ENCODE measurements at places on chromosomes 2 and 18. TPM values are rescaled to one million over a fixed set of nuclear protein-coding genes. Genes with fewer than 3 reads are reported as not detected.

Gene APOB
- total RNA-seq = not detected

Gene SGPP2
- 53.7 TPM for total RNA-seq

Gene ARPC2
- 219 TPM for total RNA-seq

Gene RIT2
- not detected for total RNA-seq

Gene BIN1
- total RNA-seq = 68.3 TPM

Gene RGPD4
- not detected for total RNA-seq

Gene GCA
- total RNA-seq = 31.2 TPM

Gene CPO
- total RNA-seq = 2.1 TPM

Gene MPV17
- 151 TPM for total RNA-seq

Gene CCDC195
- total RNA-seq = not detected

Gene DBI
- total RNA-seq = 48.1 TPM

Gene SKA1
- not detected for total RNA-seq

Gene MAPK4
- 3.5 TPM for total RNA-seq

Gene PLB1
- total RNA-seq = 1.3 TPM

- DNase-seq = no peak
- H3K27me3 ChIP-seq = no peaks in the 10 kb centered on the region
- no peaks in the 10 kb centered on the region for H3K4me1 ChIP-seq
- H3K36me3 ChIP-seq = no peaks in the 10 kb centered on the region
Measured at GRCh38 chr2:19667085-19667484, 234.7 kb downstream of the TTC32 start.

GRCh38 chr2:209629597-209629996 lies 142.0 kb upstream of the UNC80 start:
- no peaks in the 10 kb centered on the region for H3K27me3 ChIP-seq
- no peaks in the 10 kb centered on the region for H3K36me3 ChIP-seq
- no peak overlapping the region for H3K27ac ChIP-seq
- peak; percentile 5 for DNase-seq
- peaks cover 7% of the 10 kb centered on the region for H3K4me1 ChIP-seq
- no peak overlapping the region for H3K4me3 ChIP-seq

DNA sequence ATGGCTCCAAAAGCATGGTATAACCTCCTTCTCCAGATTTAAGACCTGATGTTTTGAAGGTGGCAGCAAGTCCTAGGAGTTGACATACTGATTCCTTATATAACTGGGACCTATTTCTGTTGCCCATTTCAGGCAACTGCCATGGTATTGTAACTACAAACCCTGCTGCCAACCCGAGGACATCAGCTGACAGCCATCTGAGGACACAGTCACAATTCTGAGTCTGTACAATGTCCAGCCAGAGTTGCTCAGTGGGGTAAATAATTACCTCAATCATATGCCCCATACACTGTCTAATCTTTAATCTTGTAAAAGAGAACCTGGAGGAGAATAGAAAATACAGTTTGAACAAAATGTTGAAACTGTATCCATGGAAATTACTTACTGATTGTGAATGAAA lies 8.7 kb upstream of the GAREM2 start:
- no peak for DNase-seq
- H3K27me3 ChIP-seq = no peaks in the 10 kb centered on the region
- no peaks in the 10 kb centered on the region for H3K4me1 ChIP-seq

GRCh38 chr2:33106115-33106514 lies 159.4 kb downstream of the LTBP1 start:
- no peaks in the 10 kb centered on the region for H3K36me3 ChIP-seq
- H3K4me1 ChIP-seq = no peaks in the 10 kb centered on the region
- H3K27ac ChIP-seq = no peak overlapping the region
- no peaks in the 10 kb centered on the region for H3K27me3 ChIP-seq

DNA sequence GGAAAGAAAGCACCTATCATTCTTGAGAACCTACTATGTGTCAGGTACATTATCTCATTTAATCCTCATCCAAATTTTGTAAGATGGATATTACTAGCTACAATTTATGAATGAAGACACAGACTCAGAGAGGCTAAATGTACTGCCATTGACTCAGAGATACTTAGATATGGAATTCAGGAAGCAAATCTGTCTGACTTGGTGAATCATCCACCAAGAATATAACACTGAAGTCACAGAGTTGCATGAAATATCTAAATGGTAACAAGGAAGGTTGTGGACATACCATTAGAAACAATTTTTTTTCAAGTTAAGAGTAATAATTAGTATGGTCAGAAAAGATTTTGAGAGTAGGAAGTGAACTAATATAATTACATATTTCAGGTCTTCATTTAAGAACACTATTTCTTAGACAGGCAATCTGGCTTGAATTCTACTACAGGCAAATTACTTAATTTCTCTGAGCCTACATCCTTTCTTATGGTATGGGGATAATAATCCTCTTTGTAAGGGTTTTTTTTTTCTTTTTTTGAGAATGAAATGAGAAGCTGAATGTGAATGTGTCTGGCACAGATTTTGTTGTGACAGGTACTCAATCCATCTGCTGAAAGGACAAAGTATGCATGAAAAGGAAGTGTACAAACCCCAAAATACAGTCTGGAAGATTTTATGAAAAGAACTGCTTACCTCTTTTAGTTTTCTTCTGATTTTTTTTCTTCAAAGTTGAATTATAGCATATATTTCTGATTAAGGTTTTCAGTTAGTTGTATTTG lies 14.8 kb upstream of the C2orf66 start:
- no peaks in the 10 kb centered on the region for H3K27me3 ChIP-seq
- H3K36me3 ChIP-seq = no peaks in the 10 kb centered on the region
- H3K27ac ChIP-seq = no peak overlapping the region
- no peaks in the 10 kb centered on the region for H3K4me1 ChIP-seq

DNA sequence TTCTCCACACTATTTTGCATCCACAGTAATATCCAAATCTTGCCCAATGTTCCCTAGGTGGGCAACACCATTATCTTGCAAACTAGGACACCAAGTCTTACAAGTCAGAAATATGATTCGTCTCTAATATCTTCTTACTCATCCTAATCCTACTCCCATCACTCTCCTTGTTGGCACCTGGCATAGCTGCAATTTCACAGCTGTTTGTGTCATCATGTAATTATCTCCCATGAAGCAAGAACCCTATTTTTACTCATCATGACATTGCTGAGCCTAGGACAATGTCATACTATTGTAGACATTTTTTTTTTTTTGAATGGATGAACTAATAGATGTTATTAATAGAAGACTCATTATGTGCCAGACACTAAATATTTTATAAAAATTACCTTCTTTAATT lies 91.3 kb upstream of the CCDC141 start:
- H3K4me3 ChIP-seq = no peak overlapping the region
- no peaks in the 10 kb centered on the region for H3K4me1 ChIP-seq
- H3K27ac ChIP-seq = no peak overlapping the region
- H3K27me3 ChIP-seq = no peaks in the 10 kb centered on the region
- no peak for DNase-seq

DNA sequence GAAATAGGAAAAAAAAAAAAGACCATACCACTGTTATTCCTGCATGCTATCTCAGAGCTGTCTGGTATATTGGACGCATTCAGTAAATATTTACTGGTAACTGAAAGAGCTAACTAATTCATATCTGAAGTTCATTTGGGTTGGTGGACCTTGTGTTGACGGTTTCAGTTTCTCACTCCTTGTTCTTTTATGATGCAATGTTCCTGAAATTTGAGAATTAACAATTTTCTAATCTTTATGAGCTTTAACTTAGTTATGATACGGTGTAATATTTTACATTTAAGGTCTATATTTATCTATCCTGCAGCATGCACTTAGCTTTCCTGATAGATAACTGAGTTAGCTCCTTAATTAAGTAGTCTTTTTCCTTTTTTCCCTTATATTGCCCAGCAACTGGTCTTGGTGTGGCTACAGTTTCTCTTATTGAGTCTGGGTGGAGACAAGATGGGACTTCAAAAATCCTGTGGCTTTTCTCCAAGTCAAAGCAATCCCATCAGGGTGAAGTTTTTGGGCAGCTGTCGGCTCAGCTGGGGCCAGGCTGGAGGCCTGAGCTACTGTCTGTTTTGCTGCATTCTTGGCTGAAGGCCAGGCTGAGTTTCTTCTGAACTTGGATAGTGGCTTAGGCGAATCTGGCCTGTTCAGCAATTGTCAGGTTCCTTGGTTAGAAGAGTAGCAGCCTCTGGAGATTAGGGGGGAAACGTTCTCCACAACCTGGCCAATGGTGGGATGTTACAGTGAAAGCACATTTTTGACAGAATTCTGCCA lies 78.4 kb upstream of the MEX3C start:
- H3K27ac ChIP-seq = no peak overlapping the region
- peak; percentile 76 for DNase-seq
- H3K36me3 ChIP-seq = no peaks in the 10 kb centered on the region
- no peaks in the 10 kb centered on the region for H3K27me3 ChIP-seq

- H3K36me3 ChIP-seq = no peaks in the 10 kb centered on the region
- H3K27ac ChIP-seq = peak overlapping the region; percentile 32
- peaks cover 32% of the 10 kb centered on the region for H3K4me1 ChIP-seq
- no peaks in the 10 kb centered on the region for H3K27me3 ChIP-seq
- DNase-seq = peak; percentile 72
Measured at GRCh38 chr18:61637319-61637718, 255.5 kb downstream of the RNF152 start.

DNA sequence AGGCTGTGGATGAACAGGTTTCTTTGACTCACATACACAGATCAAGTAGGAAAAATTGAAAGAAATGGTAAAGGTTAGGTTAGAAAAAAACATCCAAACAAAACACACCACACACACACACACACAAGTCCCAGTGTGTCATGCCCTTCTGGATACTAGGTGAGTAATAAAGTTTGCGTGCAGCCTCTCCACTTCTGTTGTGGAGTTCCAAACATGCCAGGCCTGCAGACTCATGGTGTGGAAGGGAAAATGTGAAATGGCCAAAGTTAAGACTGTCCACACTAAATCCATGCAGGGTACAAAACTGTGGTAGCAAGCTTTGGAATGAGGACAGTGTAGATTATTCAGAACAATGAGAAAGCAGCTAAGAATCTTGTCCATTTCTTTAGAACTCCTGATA lies 114.6 kb downstream of the IKZF2 start:
- peaks cover 4% of the 10 kb centered on the region for H3K4me1 ChIP-seq
- no peaks in the 10 kb centered on the region for H3K36me3 ChIP-seq
- H3K4me3 ChIP-seq = no peak overlapping the region
- DNase-seq = no peak
- H3K27ac ChIP-seq = no peak overlapping the region

- H3K4me3 ChIP-seq = no peak overlapping the region
- H3K27ac ChIP-seq = peak overlapping the region; percentile 24
- H3K36me3 ChIP-seq = no peaks in the 10 kb centered on the region
- DNase-seq = peak; percentile 93
- peaks cover 19% of the 10 kb centered on the region for H3K4me1 ChIP-seq
Measured at GRCh38 chr2:24183366-24184069, 8.7 kb downstream of the FAM228A start.

GRCh38 chr2:68931799-68932198 lies 20.9 kb downstream of the GKN2 start:
- no peaks in the 10 kb centered on the region for H3K4me1 ChIP-seq
- H3K4me3 ChIP-seq = no peak overlapping the region
- no peak for DNase-seq
- no peaks in the 10 kb centered on the region for H3K36me3 ChIP-seq
- H3K27ac ChIP-seq = no peak overlapping the region

DNA sequence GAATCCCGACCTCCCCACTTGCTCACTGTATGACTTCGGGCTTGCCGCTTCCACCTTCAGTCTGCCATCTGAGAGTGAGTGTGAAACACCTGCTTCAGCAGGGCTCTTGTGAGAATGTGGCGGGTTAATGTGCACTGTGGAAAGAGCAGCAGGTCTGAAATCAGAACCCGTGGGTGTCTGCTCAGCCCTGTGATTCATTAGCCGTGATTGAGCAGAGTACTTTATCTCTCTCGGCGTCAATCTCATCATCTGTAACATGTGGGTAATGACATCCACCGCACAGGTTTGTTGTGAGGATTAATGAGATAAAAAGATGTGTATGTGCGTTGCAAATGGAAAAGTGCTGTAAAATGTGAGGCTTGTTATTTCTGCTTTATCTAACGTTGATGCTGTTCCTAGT lies 128.6 kb downstream of the LRATD1 start:
- H3K36me3 ChIP-seq = no peaks in the 10 kb centered on the region
- H3K4me1 ChIP-seq = no peaks in the 10 kb centered on the region
- H3K27me3 ChIP-seq = no peaks in the 10 kb centered on the region
- DNase-seq = no peak
- no peak overlapping the region for H3K4me3 ChIP-seq

- DNase-seq = no peak
- H3K27me3 ChIP-seq = no peaks in the 10 kb centered on the region
- H3K27ac ChIP-seq = peak overlapping the region; percentile 41
Measured at GRCh38 chr2:71474744-71475397, 21.5 kb downstream of the DYSF start.

DNA sequence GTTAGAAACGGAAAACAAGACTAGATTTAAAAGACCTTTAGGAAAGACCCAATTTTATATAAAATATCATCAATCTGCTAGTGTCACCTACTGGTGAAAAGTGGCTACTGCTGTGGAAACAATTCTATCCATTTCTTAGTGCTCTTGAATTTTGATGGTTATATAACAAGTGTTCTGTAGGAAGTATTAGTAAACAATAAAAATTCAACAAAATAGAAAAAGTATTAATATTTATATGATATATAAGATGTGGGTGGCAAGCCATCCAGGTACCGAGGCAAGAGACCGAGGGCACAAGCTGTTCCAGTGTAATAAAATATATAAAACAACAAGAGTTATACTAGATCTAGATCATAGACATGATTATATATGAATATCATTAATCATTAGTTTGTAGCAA lies 6.2 kb upstream of the TMEM87B start:
- no peak for DNase-seq
- no peaks in the 10 kb centered on the region for H3K27me3 ChIP-seq
- no peaks in the 10 kb centered on the region for H3K36me3 ChIP-seq
- H3K27ac ChIP-seq = no peak overlapping the region

DNA sequence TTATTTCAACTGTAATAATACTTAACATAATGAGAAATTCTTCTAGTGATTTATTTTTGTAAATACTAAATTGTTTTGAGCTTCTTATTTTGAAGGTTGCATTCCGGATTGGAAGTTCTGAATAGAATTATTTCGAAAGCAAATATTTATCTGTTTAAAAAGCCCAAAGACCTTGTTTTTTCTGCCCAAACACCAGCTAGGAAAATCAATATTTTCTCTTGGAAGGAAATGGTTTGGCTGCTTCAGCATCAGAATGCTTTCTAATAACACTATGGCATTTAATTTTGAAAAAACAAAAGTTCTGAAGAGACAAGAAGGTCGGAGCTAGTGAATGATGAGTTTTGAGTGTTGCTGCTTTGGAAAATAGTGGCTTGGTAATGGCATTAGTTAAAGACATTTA lies 303.9 kb upstream of the KCNJ3 start:
- H3K36me3 ChIP-seq = no peaks in the 10 kb centered on the region
- no peak overlapping the region for H3K27ac ChIP-seq
- no peak for DNase-seq
- H3K27me3 ChIP-seq = no peaks in the 10 kb centered on the region
- H3K4me3 ChIP-seq = no peak overlapping the region

DNA sequence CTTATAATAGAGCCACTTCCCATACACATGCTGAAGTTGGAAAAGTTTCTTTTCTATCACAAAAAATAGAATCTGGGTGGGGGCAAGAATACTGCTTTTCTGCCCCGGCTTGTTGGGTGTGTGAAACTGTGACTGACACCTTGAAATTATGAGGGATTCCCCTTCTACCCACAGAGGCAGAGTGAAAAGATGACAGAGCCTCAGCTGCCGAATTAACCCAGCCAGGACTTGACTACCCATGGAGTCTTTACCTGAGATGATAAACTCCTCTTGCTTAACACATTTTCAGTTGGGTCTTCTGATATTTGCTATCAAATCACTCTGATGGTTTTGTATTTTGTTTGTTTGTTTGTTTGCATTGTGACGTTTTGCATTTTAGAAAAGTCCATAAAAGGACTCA lies 66.0 kb upstream of the PMAIP1 start:
- no peak overlapping the region for H3K4me3 ChIP-seq
- H3K4me1 ChIP-seq = no peaks in the 10 kb centered on the region

All from thyroid gland (tissue), 4 donors.